ENCODE measurements at places on chromosomes 4 and X. TPM values are rescaled to one million over a fixed set of nuclear protein-coding genes. Genes with fewer than 3 reads are reported as not detected.
A peak's percentile ranks its signal among the peaks of the same experiment; 100 is the strongest.

- no peak overlapping the region for H3K27ac ChIP-seq
- H3K27me3 ChIP-seq = no peaks in the 10 kb centered on the region
- H3K4me1 ChIP-seq = no peaks in the 10 kb centered on the region
Measured at GRCh38 chr4:164701665-164702064, 52.3 kb upstream of the SMIM31 start.

- peak overlapping the region; percentile 50 for H3K4me3 ChIP-seq
- peak; percentile 76 for DNase-seq
- peak overlapping the region; percentile 83 for H3K27ac ChIP-seq
- H3K27me3 ChIP-seq = no peaks in the 10 kb centered on the region
Measured at GRCh38 chr4:187171706-187172339, 448.2 kb upstream of the FAT1 start.

- H3K36me3 ChIP-seq = no peaks in the 10 kb centered on the region
- no peaks in the 10 kb centered on the region for H3K27me3 ChIP-seq
- no peak overlapping the region for H3K27ac ChIP-seq
- H3K4me1 ChIP-seq = no peaks in the 10 kb centered on the region
- no peak for DNase-seq
- H3K4me3 ChIP-seq = no peak overlapping the region
Measured at GRCh38 chrX:103212749-103213457, 2.0 kb upstream of the BEX4 start.

DNA sequence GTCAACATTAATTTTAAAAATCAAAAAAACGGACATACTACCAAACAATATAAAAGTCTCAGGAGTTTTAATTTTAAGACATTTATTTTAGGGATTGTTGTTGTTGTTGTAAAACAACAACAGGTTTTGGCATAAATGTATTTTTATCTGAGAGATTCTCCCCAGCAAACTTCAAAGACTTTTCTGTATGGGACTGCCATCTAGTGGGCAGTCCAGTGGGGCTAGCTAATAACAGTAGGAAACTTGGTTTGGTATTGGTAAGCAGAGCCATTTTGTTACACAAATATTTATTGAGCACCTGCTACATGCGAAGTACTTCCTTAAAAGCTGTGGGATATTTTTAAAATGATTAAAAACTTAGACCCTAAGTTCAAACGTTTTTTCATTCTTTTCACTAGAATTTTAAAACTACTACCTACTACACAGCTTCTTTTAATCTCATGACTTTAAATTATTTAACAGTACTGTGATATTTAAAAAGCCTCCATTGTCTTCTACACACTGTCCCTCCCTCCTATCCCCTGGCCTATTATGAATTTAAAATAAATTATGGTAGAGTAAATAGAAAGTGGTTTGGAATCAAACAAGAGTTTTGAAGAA is 1028.4 kb upstream of the INTU start:
- no peaks in the 10 kb centered on the region for H3K36me3 ChIP-seq
- peak; percentile 71 for DNase-seq
- H3K4me1 ChIP-seq = no peaks in the 10 kb centered on the region
- H3K27ac ChIP-seq = no peak overlapping the region
- no peaks in the 10 kb centered on the region for H3K27me3 ChIP-seq
- H3K4me3 ChIP-seq = no peak overlapping the region

Gene XAGE2
- total RNA-seq = not detected

Gene AFM
- total RNA-seq = not detected

Gene LRCH2
- total RNA-seq = 2.3 TPM

Data from GM23248 (cell line).